ENCODE measurements at places on chromosomes 7 and 10.

GRCh38 chr7:84629640-84630318 is 435.2 kb upstream of the SEMA3A start:
- DNase-seq = no peak

DNA sequence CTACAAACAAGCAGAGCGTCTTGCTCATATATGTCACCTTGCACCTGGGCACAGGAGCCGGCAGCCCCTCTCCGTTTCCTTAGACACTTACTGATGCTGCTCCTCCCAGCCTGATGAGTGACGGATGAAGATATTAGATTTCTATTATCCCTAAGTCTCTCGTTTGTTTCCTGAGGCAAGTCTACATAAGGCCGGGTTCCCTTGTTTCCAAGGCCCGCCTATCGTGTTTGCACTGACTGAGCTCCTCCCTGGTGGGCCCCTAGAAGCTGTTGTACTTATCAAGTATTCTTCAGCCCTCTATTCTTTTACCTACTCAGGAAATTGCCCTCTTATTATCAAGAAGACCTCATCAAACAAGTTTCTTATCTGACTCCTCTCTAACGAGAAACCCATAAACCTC is 18.5 kb downstream of the SH3PXD2A start:
- DNase-seq = no peak

DNA sequence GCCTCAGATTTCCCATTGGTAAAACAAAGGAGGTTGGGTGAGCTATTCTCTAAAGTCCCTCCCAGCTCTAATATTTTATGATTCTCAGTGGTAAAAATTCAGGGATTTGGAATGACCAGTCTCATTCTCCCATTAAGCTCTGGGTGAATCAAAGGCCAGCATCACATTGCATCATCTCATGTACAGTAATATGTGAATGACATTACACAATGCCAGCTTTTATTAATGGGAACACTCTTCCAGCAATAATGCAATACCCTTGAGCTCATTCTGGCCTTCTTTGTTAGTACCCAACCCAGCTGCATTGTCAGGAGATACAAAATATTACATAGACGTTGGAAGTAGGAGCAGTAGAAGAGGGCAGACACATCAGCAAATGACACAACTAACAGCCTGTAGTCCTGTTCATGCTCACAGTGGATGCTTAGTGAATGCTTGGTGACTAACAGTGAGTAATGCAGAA is 100.0 kb upstream of the EGR2 start:
- no peak for DNase-seq

DNA sequence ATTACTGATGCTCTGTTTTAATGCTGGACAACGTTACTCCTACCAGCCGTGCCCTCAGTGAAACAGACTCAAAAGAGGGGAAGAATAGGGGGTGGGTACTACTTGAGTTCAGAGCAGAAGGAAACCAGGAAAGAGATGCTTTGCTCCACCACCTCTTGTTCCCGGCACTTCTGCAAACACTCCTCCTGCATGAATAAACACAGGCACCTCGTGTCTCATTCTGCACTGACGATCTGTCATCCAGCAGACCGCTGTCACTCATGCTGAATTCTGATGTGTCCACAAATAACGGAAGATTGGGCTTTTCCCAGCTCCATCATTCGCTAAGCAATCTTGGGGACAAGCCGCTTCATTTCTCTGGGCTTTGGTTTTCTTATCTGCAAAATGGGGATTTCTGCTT is 26.7 kb downstream of the YWHAG start:
- no peak for DNase-seq

DNA sequence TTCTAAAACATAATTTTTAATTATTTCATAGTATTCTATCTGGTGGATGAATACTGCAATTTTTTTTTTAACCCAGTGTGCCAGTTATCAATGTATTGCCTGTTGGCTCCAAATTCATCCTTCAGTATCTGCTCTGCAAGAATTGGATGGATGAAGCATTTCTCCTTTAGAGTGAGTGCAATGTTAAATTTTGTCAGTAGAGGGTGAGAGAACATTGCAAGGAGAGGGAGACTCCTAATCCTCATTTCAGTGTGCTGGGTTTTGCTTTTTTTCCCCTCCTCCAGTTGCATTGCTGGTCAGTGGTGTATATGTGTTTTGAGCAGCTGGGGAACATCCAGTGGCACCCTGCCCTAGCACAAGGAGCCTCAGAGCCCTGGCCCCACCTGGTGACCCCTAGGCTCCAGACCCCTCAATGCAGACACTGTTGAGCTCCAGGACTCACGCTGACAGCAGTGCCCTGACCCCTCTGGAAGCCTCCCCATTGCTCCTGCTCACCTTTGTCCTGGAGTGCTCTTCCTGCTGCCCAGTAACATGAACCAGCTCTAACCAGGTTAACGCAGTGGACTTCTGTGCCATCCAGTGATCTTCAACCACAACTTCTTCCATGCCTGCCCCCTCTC is 199.4 kb downstream of the USP6NL start:
- peak; percentile 12 for DNase-seq

DNA sequence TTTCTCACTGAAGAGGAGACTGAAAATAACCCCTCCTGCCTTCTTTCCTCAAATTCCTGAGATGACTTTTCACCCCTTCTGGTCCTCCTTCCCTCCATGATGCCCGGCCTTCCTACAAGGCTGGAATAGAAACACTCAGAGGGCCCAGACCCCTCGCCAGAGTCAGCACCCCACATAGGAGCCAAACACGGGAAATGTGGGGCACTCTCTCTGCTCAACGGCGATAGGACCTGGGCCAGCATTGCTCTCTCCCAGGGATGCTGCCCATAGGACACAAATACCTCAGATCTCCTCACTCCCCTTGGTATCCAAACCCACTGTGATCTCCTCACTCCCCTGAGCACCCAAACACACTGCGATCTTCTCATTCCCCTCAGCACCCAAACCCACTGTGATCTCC is 7.4 kb downstream of the CFAP46 start:
- no peak for DNase-seq

DNA sequence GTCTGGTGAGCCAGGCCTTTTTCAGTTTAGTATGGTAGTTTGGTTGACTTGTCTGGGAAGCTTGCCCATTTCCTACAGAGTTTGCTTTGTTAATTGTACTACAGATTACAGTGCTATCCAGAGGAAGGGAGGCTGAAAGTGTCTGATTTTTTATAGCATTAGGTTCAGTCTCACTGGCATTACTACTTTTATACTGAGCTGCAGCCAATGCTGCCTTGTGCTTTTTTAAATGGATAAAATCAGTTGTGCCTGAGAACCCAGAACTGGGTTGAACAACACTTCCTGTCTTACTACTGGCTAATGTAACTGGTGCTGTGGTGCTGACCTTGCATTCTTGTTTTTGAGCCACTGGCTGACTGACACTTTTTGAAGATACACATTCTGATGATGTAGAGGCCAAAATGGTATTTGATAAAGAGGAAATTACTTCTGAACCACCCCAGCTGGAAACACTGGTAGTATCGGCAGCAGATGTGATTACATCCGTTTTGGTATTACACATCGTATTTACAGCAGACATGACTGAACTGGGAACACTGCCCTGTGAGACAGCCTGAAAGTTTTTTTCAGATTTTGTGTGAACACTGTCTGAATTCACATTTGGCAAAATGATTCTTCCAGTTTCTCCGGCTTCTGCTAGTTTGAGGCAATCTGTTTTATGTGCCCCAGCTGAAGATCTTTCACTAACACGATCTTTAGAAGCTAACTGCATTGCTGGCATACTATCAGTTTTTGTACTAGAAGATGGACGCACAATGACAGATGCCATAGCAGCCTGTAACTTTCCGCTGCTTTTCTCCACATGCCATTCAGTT is 74.1 kb downstream of the NRBF2 start:
- DNase-seq = no peak

- no peak for DNase-seq
Measured at GRCh38 chr7:97421307-97421930, 303.9 kb downstream of the SDHAF3 start.

DNA sequence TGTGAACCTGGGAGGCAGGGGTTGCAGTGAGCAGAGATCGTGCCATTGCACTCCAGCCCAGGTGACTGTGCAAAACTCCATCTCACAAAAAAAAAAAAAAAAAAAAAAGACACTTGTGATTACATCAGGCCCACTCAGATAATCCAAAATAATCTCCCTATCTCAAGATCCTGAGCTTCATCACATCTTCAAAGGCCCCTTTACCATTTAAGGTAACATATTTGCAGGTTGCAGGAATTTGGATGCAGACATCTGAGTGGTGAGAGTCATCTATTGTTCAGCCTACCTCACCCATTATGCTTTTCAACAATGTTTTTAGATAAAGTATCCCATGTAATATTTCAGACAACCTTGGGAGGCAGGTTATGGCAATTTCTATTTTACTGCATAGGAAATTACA is 51.4 kb upstream of the EXOC4 start:
- DNase-seq = no peak

DNA sequence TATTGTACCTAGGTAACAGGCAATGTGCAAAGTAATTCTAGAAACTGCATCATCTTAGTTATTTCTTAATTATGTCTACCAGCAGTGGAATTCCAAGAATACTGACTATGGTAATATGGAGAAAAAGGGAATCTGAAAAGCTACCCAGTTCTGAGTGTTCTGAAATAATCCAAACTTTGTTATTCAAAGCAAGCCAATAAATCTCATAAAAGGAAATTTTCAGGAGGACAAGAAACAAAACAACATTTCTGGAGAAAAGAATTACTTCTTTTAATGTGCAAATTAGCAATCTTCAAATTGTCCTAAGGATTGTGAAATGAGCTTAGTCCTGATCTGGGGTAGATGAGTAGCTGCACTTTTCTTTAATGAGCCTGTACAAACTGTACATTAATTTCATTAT is 88.8 kb downstream of the MYO3A start:
- DNase-seq = no peak

DNA sequence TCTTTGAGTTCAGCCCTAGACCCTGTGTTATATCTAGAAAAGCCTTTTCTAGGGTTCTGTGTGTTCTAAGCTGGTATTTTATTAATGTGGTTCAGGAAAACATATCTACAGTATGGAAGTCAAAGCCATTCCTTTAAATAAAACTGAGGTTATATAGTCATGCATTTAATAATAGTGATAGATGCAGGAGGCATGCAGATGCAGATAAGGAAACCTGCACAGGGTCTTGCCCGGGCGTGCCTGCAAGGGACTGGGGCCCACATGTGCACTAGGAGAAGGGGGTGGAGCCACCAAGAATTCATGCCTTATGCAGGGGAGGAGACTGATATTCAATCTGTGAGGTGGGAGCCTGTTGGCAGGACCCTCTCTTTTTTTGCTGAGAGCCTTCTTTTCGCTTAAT is 171.5 kb downstream of the PRPF18 start:
- no peak for DNase-seq

DNA sequence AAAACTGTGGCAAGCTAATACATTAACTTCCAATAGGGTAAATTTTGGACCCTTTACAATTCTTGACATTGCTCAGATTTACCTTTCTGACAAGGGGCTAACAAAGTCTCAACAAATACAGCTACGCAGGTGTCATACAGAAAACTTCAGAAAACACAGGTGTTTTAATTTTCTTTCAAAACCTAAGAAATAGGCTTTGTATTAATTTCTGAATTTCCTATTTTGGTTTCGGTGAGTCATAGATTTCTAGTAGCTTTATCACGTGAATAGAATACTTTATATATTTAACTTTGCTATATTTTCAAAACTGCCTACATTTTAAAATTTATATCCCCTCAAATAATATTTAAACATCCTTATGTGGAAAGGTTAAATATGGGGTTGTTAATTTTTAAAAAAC is 215.3 kb downstream of the DGKB start:
- no peak for DNase-seq

DNA sequence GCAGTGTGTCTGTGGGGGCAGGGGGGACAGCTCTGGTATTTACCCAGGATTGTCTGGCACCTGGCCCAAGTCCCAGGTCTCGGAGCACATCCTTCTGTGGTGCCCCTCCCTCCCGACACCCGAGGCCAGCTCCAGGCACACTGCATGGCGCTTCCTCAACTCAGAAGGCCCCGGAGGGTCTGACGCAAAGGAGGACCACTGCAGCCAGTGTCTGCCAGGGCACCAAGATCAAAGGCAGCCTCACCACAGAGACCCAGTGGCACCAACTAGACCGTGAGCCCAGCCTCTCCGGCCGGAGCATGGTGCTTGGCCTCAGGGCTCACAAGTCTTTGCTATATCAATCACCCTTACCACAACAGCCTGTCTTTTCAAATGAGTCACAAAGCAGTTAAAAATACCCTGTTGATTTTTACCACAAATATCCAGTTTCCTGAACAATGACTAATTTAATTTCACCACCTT is 99.3 kb upstream of the DDC start:
- DNase-seq = no peak

GRCh38 chr7:145016068-145016467 is 180.2 kb upstream of the TPK1 start:
- no peak for DNase-seq

DNA sequence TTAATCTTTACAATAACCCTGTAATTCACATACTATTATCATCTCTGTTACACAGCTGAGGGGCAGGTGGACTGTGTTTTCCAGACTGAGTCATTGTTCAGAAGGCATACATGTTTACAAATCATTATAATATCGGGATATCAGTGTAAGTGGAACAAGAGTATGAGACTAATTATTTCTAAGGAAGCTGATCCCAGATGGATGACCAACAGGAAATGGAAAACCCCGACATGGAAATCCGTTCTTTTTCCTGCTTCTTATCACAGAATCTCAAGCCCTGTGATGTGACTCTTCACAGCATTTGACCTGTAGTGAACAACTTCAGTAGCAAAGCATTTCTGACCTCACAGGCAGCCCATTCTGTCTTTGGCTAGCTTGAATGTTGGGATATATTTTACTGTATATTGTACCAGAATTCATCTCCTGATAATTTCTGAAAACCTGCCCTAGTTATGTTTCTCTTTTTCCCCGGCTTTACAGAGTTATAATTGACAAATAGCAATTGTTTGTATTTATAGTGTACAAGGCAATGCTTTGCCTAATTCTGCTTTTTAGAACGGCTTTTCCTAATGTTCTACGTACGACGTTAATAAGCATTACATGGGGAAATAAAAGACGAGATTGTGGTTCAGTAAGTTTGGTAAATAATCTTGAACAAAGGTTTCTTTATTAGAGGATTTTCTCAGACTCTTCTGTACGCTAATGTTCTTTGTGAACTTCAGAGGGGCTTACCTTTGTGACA is 78.6 kb upstream of the SYPL1 start:
- peak; percentile 41 for DNase-seq

DNA sequence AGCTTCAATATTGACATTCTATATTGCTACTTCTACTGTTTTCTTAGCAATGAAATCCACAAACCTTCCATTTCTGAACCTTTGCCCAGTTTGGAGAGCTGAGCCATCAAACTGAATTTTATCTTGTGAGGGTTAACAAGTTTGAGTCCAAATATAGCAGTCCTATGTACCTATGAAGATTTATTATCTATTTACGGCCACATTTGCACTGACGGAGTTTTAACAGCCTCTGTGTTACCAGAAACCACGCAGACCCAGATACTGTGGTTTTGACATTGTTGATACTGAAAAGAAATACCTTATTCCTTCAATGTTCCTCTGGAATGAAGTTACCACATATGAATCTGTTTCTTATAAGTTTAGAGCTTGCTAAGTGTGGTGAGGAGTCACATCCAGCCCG is 172.6 kb downstream of the FGFR2 start:
- DNase-seq = no peak

- no peak for DNase-seq
Measured at GRCh38 chr7:94088560-94088959, 84.4 kb upstream of the BET1 start.

- no peak for DNase-seq
Measured at GRCh38 chr7:2141021-2141410, 91.7 kb downstream of the MAD1L1 start.

GRCh38 chr7:99006739-99007424 is 128.6 kb downstream of the TRRAP start:
- DNase-seq = no peak

GRCh38 chr7:149449897-149450296 is 11.0 kb downstream of the ZNF777 start:
- DNase-seq = no peak

Data from HT-29 (cell line).